Activated CD4-positive, alpha-beta T cell treated with anti-CD3 and anti-CD28 coated beads, Interleukin-10, Interleukin-2, amounts not matched to agents 100 ng/mL and 50 ng/mL, durations not matched to agents 16 hours and 8 hours (primary cell): ENCODE measurements at places on chromosomes 3 and 15.

DNA sequence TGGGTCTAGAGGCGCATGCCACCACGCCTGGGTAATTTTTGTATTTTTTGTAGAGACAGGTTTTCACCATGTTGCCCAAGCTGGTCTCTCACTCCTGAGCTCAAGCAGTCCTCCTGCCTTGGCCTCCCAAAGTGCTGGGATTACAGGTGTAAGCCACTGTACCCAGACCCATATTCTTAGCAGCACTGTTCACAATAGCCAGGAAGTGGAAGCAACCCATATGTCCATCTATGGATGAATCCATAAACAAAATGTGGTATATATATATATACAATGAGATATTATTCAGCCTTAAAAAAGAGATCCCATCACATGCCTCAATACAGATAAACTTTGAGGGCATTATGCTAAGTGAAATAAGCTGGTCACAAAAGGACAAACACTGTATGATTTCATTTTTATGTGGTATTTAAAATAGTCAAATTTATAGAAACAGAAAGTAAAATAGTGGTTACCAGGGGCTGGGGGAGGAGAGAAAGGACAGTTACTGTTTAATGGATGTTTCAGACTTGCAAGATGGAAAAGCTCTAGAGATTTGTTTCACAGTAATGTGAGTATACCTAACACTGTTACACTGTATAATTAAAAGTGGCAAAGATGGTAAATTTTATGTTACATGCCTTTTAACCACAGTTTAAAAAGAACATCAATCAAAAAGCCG lies 35.7 kb upstream of the GRAMD1C start:
- DNase-seq, result no peak

GRCh38 chr3:185722881-185723280 lies 102.0 kb downstream of the IGF2BP2 start:
- no peak for DNase-seq

DNA sequence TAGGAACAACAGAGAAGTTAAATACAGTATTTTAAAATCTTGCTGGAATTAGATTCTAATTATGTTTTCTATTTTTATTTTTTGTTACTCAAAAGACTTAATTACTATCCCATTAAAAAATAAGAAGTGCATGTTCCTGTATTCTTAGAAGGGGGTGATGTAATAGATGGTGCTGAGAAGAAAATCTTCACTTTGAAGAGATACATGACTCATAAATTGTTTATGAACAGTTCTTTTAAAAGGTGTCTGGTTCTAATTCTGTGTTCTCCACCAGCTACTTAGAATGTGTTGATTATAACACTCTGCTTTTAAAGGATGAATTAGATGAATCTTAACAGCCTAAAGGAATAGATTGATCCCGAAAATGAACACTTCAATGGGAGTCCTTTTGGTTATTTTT lies 8.2 kb downstream of the RCN2 start:
- no peak for DNase-seq

DNA sequence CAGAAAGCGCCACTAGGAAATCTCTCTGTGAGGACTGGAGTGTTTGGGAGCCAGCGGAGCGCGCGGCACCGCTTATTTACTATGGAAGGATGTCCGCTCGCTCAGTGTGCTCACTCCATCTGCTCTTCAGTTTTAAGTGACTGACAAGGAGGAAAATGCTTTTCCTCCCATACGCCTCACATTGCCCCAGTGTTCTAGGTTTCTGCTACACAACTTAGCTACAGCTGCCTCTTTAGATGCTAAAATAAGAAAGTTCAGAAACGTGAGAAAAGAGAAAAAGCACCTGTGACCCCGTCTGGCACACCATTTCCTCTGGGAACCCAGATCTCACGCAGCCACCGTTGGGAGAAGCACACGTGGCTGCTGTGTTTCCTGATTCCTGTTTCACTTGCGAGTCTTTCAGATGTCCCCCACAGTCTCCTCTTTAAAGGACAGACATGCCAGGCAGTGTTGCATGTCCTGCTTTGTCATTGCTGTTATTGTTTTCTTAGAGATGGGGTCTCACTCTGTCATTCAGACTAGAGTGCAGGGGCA lies 11.7 kb upstream of the MUSTN1 start:
- no peak for DNase-seq

DNA sequence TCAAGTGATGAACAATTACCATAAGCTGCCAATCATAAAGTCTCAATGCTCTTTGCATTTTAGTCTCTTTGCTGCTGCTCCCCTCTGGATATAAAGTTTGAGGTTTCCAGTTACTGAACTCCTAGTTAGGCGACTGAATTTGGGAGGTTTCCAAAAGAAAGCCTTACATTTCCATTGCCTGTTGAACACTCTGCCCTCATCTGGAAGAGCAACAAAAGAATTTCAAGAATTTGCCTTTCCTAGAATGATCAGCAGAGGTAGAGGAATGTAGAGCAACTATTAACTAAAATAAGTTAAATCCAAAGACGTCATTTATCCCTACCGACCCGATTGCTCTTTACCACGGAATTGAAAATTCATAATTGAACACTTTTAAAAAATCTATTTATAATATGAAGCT lies 53.4 kb upstream of the PRICKLE2 start:
- DNase-seq, result no peak
